ENCODE measurements at places on chromosomes 3 and 15.

DNA sequence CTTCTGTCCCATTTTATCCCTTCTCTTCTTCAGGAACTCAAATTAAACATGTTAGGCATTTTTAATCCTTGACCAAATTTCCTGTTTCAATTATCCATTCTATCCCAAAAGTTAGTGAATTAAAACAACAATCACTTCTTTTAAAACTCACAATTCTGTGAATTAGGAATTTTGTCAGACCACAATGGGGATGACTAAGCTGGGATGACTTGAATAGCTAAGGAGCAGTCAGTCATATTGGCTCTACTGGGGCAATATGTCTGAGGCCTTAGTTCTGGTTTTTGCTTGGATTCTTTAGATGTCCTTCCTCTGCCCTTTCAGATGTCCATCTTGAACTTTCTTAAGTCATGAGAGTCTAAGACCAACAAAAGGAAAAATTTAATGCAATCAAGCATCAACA lies 178.2 kb upstream of the TGFBR2 start:
- DNase-seq, result no peak

DNA sequence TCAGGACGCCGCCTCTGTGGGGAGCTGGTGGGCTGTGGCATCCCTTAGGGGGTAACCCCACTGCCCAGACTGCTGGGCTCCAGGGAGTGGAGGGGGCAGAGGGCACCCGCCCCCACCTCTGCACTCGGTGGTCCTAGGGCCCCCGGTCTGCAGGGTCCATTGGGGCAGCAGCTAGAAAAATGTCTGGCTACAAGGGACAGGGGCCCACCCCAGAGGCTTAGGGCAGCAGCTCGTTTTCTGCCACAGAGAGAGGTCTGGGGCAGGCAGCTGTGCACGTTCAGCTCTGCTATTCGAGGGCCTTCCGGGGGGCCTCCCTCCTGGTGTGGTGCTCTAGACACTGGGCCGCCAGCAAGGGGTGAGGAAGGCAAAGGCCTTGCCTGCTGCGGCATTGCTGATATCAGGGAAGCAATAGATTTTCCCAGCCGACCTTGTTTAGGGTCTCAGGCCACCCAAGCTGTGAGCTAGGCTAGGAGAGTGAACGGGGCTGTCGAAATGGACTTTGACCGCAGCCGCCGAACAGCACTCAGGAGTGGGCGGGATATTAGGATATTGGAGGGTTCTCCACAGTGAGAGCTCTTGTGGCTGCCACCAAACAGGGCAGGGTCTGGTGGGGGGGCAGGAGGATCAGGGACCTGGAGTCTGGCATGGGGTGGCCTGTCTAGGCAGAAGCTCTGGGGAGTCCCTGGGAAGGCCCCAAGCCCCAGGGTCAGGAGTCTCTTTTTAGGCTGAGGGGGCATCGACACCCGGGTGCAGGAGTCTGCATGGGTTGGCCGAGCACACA lies 61.4 kb upstream of the KLF13 start:
- DNase-seq, result no peak

- no peak for DNase-seq
Measured at GRCh38 chr3:159486580-159486979, 502.1 kb upstream of the IL12A start.

DNA sequence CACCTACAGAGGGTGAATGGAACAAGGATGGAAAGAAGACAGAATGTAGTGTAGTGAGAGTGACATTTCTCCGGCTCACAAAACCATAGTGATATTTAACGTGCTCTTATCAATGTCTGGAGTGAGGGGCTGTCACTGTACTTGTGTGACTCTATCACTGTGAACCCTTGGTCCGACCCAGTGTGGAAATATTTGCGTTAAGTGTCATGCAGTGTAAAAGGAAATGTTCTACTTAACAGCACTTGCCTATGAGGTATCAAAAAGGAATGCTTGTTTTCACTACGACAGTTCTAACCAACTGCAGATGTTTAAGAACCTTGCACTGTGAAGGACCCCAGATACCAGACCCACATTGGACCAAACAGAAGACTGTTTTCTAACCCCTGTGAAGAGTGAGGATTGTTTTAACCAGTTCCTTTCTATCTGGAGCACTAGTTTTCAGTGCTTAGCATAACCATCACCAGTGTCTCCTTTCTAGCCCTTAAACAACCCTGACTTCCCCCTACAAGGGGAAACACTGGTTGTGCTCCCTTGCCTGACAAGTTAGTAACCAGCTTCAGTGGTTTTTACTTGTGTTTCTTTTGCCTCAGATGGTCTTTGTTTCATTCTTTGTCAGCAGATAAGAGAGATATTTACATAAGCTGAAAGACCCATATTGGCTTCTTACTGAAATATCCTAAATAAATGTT lies 144.7 kb upstream of the ABHD17C start:
- DNase-seq, result no peak

- no peak for DNase-seq
Measured at GRCh38 chr3:125075738-125076137, 19.9 kb upstream of the HEG1 start.

- DNase-seq, result no peak
Measured at GRCh38 chr3:123161167-123161566, 40.6 kb upstream of the SEC22A start.
